Stimulated activated CD4-positive, alpha-beta T cell treated with anti-CD3 and anti-CD28 coated beads, Interleukin-15, amount 100 ng/mL, for 48 hours (primary cell): ENCODE measurements at places on chromosomes 6 and 20.

GRCh38 chr6:40376113-40376650 is 211.0 kb downstream of the LRFN2 start:
- no peak for DNase-seq

DNA sequence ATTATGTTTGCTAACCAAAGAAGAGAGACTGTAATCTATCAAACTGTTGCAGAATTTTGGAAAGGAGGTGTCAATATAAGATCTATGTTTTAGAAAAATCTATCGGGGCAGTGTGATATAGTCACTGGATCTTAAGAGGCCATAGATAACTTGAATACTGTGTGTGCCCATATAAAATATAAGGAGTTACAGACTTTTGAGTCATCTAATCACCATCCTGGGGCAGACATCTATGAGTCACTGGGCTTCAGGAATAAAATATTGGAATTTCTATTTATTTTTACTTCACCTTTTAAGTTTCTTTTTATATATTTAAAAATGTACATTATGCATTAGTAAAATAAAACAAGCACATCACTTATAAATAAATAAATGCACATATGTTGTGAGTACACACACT is 509.3 kb upstream of the MAN1A1 start:
- DNase-seq: no peak

- DNase-seq: no peak
Observed at GRCh38 chr6:52423971-52424381, 3.8 kb downstream of the EFHC1 start.

DNA sequence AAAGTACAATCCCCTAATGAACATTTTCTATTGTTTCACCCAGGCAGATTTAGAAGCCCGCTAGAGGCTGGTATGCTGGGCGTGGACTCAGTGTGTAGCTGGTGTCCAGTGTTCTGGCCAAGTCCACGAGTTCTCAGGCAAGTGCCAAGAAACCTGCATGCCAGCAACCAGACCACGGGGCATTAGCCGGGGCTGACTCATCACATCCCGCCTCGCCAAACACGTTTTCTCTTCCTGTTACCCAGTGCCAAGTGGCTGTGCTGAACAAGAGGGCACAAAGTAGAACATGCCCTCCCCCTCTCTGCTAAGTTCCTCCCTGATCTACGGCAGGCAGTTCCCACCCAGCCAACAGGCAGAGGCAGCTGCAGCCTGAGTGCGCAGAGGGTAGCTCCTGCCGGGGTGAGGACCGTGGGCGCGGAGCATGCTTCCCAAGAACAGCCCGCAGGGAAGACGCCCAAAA is 29.6 kb downstream of the RAMACL start:
- no peak for DNase-seq

GRCh38 chr6:95249175-95249574 is 328.2 kb upstream of the MANEA start:
- no peak for DNase-seq
